HCEC 1CT (cell line): ENCODE measurements at places on chromosomes 1 and 21.
A peak's percentile ranks its signal among the peaks of the same experiment; 100 is the strongest.

DNA sequence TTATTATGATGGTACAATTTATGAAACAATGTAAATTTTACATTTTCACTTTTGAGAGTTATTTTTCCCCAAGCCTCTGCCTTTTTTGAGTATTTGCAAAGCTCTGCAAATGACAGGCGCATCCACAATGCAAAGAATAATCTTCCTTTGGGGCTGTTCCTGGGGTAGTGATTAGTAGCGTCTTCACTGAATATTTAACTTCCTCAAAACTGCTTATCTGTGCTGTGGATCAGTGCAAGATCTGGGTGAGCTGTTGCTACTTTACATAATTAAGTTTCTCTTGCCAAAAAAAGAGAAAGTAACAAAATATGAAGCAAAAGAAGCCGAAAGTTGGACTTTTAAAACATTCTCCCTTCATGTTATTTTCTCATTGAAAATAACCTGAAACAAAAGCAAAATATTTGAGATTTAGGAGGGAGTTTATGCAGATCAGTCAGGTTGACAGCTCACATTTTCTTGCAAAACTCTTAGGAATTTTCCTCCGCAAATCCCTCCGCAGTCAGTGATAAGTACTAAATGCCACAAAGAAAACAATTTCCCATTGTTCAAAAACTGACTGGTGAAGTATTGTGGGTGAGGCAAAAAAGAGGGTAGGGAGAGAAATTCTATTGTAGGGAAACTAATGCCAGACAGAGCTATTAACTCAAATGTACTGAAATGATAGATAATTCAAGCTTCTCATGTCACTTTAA is 276.4 kb upstream of the B3GALT2 start:
- no peak for DNase-seq

GRCh38 chr1:21869620-21870121 is 57.6 kb downstream of the LDLRAD2 start:
- peak; percentile 61 for DNase-seq

- DNase-seq = peak; percentile 75
These were observed 134.6 kb upstream of the PDE4B start for GRCh38 chr1:65658122-65658521.

GRCh38 chr1:28173151-28173979 is 3.1 kb downstream of the PTAFR start:
- peak; percentile 26 for DNase-seq

- peak; percentile 72 for DNase-seq
These were observed 84.7 kb downstream of the NDUFS5 start for GRCh38 chr1:39110882-39111281.

GRCh38 chr1:176720838-176721237 is 257.9 kb downstream of the PAPPA2 start:
- no peak for DNase-seq

- peak; percentile 36 for DNase-seq
These were observed 40.7 kb upstream of the DHCR24 start for GRCh38 chr1:54927472-54928240.

DNA sequence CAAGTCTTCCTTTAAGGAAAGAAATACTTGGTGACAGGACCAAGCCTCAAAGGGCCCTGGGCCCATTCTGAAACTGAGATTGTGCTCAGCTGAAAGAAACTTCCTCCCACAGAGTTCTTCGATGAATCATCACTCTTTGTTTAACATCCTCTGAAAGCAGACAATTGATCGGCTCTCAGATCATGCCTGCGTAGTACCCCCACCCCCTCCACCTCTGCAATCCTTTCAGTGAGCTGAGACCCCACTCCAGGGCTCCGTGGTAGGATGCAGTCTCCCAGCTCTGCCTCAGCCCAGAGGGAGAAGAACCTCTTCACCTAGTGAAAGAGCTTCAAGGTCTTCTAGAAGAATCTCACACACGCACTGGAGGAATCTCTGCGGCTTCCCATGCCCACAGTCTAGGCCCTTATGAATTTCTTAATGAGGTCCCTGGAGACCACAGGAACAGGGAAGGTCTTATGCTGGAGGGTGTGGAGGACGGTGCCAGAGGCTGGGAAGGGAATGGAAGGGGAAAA is 104.9 kb upstream of the SOD1 start:
- no peak for DNase-seq

GRCh38 chr1:109838838-109839240 is 71.8 kb upstream of the CSF1 start:
- peak; percentile 55 for DNase-seq

GRCh38 chr1:155608888-155609225 is 1.2 kb upstream of the MSTO1 start:
- DNase-seq = no peak

GRCh38 chr1:161771973-161772372 is 5.9 kb downstream of the ATF6 start:
- no peak for DNase-seq

GRCh38 chr1:3237570-3237969 is 168.6 kb downstream of the PRDM16 start:
- no peak for DNase-seq

GRCh38 chr1:100009458-100009857 is 39.7 kb downstream of the SLC35A3 start:
- DNase-seq = peak; percentile 50

- DNase-seq = no peak
These were observed 87.8 kb upstream of the NRIP1 start for GRCh38 chr21:15152591-15152990.

- peak; percentile 9 for DNase-seq
These were observed 72.9 kb downstream of the UCHL5 start for GRCh38 chr1:192986110-192986747.

GRCh38 chr1:100300691-100301090 is 34.7 kb downstream of the RTCA start:
- no peak for DNase-seq

DNA sequence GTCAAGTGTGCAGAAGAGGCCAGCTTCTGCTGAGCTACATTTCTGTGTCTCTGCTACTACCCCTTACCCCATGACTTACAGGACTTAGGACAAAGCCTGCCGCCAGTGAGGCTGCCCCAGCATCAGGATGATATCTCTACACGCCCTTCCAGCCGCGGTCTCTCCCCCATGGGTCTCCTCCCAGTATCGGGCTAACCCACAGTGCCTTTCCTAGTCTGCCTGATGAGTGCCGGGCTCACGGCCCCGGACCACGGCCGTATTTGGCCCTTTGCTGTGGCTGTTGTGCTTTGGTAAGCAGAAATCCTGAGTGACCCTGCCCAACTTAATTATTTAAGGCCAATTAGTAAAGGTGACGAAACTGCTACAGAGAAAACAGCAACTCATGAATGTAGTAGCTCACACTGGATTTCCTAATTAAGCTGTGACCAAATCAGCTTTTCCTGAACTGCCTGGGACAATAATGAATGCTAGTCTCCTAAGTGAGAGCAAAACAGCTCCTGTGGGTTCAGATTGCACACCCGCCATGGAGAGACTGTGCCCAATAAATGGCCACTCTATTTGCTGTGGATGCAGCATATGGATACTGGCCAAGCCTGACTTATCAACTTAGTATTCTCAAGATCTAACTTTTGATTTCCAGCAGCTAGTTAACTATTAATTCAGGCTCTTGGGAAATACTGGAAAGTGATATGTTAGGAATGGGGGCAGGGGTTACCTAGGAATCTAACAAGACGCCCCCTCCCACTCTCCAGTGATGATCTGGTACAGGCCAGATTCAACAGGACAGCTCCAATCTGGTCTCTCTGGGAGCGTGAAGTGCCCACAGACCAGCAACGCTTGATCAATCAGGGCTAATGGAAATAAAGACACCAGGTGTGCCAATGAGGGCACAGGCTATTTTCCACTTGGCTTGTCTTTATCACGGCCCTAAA is 123.3 kb upstream of the IFFO2 start:
- DNase-seq = no peak

DNA sequence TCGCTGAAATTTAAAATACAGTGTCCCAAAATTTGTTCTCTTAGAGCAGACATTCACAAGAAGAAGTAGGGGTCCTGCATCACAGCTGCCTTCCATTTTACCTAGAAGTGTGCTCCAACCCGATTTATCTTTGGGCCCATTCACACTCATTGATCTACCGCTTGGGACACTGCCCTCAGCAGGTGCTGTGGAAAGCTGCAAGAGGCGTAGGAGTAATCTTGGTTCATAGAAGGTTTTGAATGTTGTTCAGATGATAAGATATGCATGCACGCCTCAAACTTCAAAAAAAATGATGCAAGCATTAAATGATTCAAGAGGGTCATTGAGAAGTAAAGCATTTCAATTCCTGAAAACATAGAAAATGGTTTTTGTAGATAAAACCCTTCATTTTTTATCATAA is 18.6 kb upstream of the C1orf105 start:
- DNase-seq = no peak

DNA sequence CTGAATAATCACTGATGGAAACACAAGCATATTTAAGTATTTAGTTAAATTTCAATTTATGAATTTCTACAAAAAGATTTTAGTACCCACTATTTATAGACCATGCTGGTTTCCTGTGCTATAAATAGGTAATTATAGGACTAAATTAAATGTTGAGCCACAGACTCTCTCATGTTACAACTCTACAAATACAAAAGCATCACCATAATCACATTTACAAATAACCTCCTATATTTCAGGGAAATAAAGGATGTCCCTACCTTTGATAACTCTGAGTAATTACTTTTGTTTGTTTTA is 32.6 kb upstream of the CCDC190 start:
- DNase-seq = no peak
